Cardiac fibroblast (primary cell): ENCODE measurements at places on chromosomes 13 and 19.
A peak's percentile ranks its signal among the peaks of the same experiment; 100 is the strongest.

DNA sequence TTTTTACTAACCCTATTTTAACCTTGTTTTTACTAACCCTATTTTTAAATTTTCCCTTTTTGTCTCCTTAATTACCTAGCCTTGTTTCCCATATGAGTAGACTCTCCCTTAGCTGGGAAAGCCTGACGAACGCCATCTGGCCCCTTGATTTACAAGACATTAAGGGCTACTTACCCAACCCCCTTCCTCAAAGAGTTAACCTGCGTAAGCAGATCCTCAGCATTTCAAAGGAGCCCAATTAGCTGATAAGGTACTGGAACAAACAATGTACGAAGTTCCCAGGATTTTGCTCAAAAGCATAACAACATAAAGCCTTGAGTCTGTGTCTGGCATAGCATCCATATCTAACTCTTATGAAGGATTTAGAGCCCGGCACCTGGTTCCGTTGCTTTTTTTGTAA, 4.7 kb upstream of the MVB12A start:
- DNase-seq = no peak

GRCh38 chr13:71979616-71980015, 112.6 kb upstream of the DACH1 start:
- DNase-seq = no peak

- no peak for DNase-seq
Measured at GRCh38 chr13:19088416-19088815, 93.2 kb downstream of the TUBA3C start.

GRCh38 chr19:1672038-1672768, 19.8 kb upstream of the TCF3 start:
- DNase-seq = peak; percentile 42

DNA sequence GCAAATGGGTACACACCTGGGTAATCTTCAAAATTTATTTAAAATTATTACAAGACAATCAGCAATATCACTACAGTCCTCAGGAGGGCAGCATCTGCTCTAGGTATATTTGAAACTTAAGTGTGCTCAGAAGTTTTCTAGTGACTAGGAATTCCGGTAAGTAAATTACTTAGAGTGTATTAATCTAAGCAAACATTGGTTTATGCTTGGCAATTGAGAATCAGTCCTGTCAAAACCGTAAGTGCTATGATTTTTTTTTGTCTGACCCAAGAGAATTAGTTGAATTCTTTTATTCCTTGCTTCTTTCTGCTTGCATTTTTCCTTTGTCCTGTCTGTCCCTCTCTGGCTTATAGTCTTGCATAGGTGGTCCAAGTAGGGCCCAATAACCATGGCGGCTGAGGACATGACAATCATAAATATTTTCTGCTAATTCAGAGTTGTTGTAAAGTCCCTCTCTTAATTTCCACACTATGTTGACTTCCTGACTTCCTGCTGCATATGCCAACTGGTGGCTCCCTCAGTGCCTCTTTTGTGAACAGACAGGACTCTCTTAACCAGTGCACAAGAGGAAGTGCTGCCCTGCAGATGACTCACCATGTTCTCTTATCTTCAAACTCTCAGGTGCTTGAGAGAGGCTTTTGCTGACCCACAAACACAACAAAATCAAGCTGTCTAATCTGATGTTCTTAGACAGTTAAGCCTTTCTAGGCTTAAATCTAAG, 82.2 kb downstream of the SLAIN1 start:
- peak; percentile 90 for DNase-seq

GRCh38 chr13:73261739-73262216, 203.0 kb downstream of the KLF5 start:
- peak; percentile 81 for DNase-seq

DNA sequence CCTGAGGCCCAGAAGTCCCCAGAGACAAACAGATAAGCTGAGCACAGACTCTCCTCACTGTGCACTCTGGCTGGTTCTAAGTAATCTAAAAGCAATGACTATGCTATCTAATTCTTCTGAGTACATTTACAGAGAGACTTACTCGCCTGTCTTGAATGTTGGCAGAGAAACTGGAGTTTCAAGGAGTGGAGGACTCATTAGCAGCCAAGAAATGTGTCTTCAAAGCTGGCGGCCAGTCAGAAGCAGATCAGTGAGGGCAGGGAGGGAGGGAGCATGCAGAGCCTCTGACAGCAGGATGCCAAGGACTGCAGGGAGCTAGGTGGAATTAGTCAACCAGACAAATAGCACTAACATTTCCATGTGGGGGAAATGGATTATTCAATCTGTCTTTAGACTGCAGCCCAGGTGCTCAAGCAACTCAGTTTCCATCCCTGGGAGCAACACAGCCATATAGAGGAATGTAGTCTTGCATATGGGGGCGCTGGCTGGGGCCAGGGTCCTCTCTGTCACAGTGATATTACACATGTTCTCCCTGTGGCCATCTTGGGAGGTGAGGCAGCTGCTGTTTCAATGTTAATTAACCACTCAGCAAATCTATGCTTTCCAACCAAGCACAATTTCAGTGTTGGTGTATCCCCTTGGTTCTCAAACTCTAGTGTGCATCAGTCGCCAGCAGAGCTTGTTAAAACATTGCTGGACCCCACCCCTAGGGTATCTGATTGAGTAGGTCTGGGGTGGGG, 97.9 kb downstream of the CCNA1 start:
- DNase-seq = peak; percentile 52

DNA sequence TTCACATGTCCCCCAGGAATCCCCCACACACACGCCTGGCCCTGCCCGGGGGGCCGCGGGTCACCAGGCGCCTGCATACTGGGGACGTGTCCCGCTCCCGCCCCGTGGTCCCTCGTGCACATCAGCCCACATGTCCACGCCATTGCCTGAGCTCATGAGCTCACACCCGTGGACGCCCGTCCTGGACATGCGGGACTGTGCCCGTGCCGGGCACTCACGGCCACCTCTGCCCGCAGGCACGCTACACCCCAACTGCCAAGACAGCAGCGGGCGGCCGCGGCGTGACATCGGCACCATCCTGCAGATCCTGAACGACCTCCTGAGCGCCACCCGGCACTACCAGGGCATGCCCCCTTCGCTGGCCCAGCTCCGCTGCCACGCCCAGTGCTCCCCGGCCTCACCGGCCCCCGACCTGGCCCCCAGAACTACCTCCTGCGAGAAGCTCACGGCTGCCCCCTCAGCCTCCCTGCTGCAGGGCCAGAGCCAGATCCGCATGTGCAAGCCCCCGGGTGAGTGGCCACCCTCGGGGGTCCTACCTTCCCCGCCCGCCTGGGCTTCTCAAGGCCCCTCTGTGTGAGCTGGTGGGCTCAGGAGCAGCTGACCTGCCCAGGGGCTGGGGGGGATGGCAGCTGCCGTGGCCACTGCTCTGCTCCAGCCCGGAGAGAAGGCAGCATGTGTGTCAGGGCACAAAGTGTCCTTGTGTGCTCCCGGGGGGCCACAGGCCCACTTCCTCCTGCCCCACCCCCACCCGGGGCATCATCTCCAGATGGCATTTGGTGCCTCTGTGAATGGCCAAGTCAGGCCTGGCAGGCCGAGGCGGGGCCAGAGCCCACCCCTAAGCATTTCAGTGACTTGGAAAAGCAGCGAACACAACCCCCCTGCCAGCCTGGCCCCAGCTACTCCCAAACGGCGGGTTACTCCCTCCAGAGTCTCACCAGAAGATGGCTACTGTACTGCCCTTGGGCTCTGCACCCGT, 7.1 kb downstream of the MIDN start:
- no peak for DNase-seq

DNA sequence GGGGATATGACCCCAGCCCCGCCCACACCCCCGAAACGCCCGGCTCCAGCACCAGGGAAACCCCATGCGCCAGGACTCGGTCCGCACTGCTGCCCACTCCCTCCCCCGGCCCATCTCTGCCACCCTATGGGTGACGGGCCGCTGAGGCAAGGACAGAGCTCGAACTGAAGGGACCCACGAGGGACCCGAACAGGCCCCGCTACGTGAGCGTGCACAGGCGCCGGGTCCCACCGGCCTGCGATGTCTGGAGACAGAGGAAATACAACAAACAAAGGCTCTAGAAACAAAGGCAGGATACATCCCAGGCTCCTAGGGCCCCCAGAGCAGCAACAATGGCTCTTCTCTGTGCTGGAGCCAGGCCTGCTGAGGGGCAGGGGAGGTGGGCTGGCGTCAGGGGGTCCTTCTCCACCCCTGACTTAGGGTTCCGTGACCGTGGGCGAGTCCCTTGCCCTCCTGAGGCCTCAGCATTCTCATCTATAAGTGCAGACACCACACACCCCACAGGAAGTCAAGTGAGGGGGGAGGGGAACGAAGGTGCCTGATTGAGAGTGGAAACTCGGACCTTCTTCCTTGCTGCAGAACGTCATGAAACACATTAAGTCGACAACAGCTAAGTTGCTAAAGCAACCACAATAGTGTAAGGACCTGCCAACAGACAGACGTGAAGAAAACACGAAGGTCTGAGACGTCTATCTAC, 3.1 kb downstream of the ABHD17A start:
- DNase-seq = no peak

DNA sequence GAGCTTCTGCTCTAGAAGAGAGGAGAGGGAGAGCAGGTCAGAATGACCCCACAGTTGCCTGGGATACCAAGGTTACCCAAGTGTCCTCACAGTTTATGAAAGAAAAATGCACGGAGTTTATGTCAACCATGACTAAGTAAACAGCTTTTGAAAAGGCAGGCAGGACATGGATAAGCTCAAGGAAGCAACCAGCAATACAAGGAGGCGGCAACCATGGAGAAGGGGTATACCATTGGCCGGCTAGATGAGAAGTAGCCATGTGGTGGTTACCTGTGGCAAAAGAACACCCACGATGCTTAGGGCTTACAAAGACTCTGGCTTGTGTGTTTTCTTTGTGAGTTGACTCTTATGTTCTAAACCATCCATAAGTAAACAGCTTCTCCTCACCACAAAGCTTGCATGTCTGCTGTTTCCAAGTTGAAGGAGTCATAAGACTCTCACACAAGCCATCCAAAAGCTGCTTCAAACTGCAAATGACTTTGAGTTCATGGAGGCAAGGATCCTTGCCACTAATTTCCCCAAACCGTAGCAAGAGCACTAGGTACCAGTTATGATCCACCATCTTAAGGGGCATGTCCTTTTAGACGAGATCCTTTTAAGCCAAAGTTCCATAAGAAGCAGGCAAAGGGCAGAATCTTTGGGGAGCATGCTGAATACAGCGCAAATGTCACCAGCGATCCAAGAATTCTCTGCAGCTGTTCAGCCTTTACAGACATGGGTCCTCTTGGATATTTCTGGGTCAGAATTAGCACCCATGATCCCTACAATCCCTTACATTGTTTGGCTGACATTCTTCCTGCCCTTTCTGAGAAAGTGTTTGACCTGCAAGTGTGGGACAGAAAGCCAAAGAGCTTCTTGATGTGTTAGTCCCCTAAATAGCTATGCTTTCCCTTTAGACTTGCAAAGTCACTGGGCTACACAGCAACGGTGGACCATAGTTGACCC, 74.8 kb upstream of the IPO5 start:
- no peak for DNase-seq

DNA sequence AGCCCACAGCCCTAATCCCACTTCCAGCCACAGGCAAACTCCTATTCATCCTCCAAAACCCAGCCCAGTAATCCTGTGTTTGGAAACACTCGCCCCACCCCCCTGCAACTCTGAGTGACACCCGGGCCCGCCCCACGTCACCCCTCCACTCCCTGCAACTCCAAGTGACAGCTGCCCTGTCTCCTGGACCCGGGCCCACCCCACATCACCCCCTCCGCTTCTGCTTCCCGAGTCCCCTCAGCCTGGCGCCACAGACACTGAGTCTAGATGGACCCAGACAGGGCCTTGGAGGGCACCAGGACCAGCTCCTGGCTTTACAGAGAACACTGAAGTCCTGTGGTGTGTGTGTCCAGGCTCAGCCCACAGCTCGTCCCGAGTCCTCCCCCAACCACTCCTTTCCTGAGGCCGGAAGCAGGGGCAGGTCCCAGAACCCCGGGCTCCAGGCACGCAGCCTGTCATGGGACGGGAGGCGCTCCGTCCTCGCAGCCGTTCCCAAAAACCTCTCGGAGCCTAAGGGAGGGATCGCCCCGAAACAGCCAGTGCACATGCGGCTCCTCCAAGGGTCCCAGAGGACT, 7.7 kb downstream of the REXO1 start:
- DNase-seq = peak; percentile 50

DNA sequence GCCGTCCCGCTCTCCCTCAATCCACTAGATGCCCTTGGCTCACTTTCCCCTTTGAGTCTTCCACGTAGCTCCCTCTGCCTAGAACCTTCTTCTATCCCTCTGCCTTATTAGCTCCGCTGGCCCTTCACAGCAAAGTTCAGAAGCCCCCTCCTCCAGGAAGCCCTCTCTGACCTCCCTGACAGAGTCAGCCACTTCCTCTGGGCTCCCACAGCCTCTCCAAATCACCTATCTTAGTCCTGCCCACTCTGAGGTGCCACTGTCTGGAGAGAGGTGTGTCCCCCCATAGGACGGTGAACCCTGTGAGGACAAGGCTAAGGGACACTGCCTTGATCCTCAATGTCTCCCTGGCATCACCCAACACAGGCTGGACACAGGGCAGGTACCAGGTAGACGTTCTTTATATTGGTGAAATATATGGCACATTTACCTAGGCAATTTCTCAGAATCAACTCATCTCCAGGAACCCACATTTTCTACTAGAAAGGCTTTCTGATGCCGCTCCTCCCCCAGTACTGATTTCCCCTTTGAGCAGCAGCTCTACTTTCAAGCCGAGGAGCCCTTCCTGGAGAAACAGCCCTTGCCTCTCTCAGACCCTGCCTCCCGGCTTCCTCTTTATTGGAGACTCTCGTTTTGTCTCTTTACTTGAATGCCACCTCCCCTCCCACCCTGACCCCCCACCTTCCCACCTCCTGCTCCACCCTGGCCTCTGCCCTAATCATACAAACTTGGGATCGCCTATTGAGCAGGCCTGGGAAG, 3.4 kb upstream of the TGFB1 start:
- DNase-seq = no peak

DNA sequence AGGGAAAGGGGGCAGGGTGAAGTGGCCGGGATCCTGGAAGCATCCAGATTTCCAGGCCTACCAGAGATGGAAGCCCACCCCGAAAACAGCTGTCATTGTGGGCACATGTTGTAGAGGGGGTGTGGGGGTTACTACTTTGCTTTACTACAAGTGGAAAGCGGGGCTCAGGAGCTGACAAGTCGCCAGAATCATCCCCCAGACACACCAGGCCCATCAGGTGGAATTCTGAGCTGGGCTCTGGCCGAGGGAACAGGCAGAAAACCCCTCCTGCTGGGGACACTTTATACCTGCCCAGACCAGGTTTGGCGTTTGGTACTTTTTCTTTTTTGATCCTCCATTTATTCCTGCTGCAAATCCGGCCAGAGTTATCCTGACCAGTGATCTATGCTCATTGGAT, 3.8 kb downstream of the CDX2 start:
- DNase-seq = no peak

DNA sequence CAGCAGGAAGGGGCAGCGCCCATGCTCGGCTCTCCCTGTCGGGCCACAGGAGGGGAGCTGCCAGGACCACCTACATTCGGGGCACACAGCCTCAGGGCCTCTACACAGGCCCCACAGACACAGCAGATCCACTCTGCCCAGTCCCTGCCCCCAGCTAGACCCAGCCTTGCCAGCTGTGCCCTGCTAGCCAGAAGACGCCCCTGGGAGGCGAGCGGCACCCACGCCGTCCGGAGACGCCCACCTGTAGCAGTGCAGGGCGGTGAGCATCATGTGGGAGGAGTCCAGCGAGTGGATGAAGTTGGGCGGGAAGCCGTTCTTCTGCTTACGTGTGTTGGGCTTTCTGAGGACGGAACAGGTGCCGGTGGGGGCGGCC, 15.1 kb downstream of the POLRMT start:
- no peak for DNase-seq
